ENCODE measurements at places on chromosomes 11 and 22.

DNA sequence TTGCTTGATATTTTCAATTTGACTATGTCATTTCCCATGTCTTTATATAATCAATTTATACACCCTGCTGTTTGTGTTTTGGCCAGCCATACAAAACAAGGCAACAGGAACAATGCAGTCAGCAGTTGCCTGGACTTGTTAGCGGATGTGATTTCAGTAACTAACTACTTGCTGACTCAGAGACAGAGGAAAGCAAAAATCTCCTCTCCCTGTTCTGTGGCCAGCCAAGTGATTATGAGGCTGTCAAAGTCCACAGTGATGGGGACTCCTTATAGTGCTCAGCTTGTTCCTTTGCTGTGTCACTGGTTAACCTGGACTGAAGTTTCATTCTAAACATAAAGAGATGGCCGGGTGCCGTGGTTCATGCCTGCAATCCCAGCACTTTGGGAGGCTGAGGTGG is 32.6 kb upstream of the APLP2 start:
- no peak for DNase-seq

DNA sequence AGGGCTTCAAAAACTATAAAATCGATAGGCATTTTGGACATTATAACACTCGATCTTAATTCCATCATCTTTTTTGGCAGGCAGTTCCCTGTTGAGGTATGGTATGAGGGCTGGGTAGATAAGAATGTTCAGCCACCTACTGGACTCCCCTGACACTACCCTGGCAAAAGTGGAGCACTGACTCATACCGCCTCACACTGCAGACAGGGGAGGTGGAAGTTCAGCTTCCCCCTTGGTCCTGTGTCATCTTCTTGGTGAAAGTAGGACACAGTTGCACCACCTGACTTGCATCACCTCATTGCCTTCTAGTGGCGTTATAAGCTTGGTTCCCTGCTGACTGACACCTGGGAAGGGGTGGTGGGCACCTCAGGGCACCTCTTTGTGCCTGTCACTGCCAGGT is 30.4 kb downstream of the PAAF1 start:
- DNase-seq = no peak

- peak; percentile 83 for DNase-seq
Observed at GRCh38 chr11:72237112-72237931, 6.7 kb downstream of the PHOX2A start.

DNA sequence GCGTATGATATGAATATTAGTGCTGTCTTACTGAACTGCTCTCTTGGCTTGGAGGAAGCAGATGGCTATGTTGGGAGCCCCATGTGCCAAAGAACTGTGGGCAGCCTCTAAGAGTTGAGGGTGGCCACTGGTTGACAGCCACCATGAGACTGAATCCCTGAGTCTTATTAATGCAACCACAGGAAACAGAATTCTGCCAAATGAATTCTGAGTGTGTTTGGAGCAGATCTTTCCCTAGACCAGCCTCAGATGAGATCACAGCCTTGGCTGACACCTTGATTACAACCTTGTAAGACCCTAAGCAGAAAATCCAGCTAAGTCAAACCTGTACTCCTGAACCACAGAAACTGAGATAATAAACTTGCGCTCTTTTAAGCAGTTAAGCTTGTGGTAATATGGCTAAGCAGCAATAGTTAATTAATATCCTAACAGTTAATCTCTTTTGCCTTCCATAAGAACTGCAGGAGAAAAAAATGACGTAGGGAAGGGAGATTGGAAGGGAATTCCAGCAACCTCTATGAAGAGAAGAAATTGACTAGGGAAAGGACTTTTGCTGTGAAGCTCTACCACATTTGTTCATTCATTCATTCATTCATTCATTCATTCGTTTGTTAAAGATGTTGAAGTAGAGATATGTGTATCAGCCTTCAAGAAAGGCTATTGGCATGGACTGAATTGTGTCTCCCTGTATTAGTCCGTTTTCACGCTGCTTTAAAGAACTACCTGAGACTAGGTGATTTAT is 26.8 kb downstream of the ADM start:
- no peak for DNase-seq

GRCh38 chr22:32318361-32318760 is 39.3 kb upstream of the RFPL3 start:
- DNase-seq = peak; percentile 23

GRCh38 chr22:44404341-44405020 is 91.7 kb upstream of the SHISAL1 start:
- no peak for DNase-seq

GRCh38 chr11:59247531-59248227 is 35.0 kb upstream of the MPEG1 start:
- no peak for DNase-seq

GRCh38 chr11:38089726-38090125 is 1491.7 kb upstream of the RAG2 start:
- DNase-seq = no peak

- no peak for DNase-seq
Observed at GRCh38 chr22:46068593-46069491, 81.5 kb upstream of the PPARA start.

DNA sequence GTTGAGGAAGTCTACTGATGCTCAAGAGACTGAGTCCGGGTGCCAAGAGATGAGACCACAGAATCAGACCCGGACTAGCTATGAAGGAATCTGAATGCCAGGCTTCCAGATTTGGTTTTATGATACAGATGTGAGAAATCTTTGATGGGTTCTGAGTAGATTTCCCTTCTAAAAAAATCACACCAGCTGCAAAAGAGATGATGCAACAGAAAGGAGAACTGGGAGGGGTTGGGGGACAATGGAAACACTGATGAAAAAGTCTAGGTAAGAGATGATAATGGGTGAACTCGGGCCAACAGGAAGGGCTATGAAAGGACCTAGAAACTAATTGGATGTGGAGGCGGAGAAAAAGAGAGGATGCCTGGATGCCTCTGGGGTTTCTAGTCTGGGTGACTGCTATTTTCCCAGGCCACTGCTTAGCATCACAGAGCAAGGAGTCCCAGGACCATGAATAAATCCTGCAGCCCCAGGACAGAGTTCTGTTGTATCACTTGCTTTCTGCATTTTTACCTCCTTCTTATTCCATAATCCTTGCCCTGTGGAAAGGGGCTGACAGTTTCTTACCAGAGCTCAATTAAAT is 115.4 kb upstream of the SEZ6L start:
- no peak for DNase-seq

DNA sequence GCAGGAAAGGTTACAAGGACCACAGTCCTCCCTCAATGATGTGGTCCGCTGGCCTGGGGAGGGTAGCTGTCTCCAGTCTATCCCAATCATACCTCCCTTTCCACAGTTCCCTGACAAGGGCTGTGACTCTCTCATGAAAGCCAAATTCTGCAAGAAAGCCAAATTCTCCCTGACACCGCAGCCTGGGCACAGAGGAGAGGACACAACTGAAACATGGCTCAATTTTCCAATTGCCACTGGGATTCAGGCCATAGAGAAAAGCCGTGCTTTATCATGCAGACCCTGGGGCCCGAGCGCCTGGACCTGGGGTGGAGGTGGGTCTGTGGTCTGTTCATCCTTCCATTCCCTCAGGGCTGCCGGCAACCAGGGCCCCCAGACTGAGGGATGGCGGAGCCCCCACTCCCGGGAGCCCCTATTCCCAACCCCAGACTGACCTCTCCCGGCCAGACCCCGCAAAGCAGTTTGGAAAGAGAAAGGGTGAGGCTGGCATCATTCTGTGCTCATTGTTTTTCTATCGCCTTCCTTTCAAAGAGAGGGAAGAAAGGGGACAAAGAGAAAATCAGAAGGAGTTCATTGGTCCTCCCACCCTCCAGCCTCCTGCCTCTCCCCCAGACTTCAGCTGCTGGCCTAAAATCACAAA is 239.5 kb downstream of the BUD13 start:
- DNase-seq = peak; percentile 78

DNA sequence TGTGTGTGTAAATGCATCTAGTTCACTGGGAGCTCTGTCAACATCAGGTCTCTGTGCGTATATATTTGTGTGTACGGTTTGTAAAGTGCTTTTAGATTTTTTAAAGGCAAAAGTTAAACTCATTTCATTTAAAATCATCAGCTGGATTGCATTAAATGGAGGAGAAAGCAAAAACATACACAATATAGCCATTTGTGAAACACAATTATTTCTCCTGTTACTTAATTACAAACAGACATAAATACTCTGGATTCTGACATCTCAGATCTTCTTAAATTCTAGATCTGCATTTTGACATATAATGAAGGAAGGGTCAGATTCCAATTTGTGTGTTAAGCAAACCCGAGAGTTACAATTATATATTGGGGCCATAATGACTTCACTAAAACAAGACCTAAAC is 275.4 kb upstream of the NARS2 start:
- no peak for DNase-seq

- DNase-seq = no peak
Observed at GRCh38 chr11:101528541-101528940, 55.3 kb downstream of the TRPC6 start.

DNA sequence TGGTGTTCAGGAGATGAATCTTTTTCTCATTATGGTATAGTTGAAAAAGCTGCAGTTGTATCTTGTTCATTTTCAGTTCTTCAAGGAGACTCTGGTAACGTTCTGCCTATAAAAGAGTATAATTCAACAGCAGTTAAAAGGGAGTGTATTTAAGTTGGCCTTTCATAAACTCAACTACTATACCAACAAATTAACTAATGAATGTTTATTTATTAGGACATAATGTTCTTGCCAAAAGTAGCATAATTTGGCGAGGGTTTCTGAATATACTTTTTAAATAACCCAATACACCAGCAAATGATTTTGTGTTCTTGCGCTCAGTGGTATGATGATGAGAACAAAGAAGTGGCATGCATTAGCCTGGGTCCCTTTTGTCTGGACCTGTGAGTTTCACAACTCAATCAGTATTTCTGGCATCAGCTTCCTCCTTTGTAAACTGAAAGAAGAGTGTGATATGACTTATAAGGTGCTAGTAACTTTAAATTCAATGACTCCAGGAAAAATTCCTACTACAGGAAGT is 10.9 kb downstream of the SMC1B start:
- DNase-seq = no peak

DNA sequence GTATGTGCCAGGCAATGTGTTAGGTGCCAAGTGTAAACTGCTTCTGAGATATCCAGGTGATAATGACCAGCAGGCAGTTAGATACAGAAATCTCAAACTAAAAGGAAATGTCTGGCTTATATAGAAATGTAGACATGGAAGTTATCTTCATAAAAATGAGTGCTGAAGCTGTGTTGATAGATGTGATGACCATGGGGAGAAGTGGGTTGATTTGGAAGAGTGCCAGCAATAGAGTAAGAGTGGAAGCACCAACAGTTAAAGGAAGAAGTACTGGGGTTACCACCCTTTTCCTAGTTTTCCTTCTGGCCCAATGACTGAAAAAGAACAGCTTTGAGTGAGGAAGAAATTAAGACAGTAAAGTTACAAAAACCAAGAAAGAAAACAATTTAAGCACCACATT is 68.5 kb downstream of the C2CD3 start:
- DNase-seq = no peak

DNA sequence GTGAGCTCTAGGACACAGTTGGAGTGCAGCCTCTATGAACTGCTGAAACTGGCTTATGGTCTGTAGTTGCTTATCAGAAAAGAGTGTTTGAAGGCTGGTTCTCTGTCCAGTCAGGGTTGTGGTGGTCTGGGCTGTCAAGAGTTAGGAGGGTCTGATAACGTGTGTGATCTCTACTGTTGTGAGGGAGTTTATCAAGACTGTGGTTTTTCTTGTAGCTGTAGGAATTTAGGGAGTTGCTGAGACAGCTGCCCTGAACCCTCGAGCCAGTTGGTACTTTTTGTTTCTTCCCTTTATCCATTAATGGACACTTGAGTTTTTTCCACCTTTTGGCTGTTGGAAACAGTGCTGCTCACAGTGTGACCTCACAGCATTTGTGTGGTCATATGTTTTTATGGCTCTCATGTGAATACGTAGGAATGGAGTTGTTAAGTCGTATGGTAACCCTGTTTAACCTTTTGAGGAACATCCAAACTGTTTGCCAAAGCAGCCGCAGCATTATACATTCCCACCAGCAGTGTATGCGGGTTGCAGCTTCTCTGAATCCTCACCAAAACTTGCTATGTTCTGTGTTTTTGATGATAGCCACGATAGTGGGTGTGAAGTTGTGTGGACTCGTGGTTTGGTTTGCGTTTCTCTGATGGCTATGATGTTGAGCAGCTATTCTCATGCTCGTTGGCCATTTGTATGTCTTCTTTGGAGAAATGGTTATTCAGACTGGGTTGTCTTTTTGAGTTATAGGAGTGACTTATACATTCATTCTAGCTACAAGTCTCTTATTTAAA is 20.9 kb upstream of the DGCR8 start:
- DNase-seq = no peak

GRCh38 chr11:112582366-112582765 is 321.7 kb upstream of the PLET1 start:
- DNase-seq = no peak
